MM.1S (cell line): ENCODE measurements at places on chromosomes 7 and 10.

GRCh38 chr10:23402856-23403255, 36.0 kb upstream of the OTUD1 start:
- DNase-seq = no peak

- DNase-seq = no peak
These were observed 148.5 kb downstream of the ARHGAP22 start for GRCh38 chr10:48456361-48456804.

DNA sequence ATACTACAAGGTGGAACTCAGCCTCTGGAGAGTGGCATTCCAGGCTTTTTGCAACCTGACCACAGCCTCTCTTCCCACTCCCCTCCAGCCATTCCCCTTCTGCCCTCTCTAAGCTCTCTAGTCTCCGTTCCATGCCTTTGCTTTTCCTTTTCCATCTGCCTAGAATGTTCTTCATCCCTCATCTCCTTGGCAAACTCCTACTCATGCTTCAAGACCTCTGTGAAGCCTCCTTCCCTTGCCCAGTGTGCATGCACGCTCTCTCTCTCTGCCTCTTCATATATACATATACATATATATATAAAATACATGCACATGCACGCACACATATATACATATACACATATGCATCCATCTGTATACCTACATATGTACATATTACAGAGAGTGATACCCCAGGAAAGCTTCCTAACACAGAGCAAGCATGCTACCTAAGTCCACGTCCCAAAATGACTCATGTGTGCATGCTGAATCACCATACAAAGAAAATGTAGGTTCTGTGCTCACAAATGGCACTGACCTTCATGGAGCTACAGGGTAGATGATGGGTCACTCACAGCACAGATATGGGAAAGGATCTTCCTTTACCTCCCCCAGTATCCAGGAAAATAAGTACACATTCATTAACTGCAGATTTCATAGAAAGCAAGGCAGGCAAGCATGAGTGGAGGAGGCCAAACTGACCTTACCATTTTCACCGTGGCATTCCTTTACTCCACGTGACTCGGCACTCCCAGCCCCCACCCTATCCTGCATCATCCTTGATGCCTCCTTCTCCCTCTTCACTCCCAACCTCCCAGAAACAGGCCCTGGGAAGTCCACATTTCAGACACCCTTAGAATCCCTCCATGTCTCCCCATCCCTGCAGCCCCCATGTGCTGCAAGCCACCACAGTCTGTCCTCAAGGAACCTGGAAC, 238.4 kb upstream of the ZMIZ1 start:
- DNase-seq = no peak

DNA sequence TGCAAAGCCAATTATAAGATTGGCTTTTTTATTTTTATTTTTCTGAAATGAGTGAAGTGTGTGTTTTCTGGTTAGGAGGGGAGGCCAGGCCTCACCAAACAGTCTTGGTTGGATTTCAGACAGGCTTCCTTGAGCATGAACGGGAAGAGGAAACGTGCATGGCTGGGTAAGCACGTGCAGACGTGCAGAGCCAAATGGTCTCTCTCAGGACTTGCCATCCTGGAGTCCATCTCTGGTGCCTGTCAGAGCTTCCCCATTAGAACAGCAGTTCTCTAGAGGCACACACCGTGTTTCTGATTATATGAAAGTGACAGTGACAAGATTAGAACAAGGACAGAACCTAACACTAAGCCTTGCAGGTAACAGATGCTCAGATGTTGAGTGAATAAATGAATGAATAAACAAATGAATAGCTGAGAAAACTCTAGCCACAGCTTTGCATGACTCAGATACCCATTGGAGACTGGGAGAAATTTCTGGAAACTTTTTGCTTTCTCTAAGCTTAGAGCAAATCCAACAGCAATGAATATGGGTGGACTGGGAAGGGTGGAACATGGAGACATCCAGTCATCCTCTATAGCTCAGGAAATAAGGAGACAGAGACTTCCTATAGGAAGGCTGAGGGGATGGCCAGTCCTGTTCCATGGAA, 11.8 kb upstream of the CALD1 start:
- DNase-seq = no peak

- no peak for DNase-seq
These were observed 40.9 kb downstream of the NUDCD3 start for GRCh38 chr7:44449584-44449928.

GRCh38 chr10:33032654-33033151, 74.7 kb upstream of the ITGB1 start:
- no peak for DNase-seq
